ENCODE measurements at places on chromosomes 6 and 20.

GRCh38 chr6:147695819-147696218 is 187.3 kb downstream of the SAMD5 start:
- DNase-seq = no peak

GRCh38 chr6:95882371-95882770 is 133.4 kb upstream of the FUT9 start:
- no peak for DNase-seq

DNA sequence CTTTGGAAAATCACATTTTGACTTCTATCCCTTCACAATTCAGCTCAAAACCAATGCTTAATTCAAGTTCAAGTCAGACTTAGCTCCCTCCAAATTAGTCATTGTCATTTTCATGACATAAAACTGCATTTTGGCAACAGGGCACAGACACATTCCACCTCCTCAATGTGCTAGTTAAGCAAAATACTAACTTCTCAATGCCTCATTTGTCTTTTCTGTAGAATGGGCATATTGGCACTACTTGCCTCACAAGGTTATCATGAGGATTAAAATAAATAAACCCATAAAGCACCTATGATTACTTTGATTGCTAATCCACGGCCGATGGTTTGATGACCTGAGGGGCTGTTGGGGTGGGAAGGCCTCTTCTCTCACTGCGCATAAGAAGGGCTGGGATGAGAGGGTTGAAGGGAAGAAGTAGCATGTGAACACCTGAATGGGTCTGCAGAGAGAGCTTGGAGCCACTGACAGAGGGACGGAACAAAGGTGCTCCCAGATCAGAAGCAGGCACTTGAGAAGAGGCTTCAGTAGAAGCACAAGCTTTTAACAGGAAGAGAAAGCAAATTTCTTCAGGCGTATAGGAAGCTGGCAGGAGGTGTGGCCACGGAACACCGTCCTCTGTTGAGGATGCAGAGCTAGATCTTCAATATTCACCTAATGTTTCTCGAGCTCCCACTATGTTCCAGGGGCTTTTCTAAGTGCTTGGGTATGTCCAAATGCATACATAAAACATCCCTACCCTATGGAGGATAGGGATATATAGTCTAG is 11.7 kb upstream of the TBC1D7 start:
- DNase-seq = no peak

DNA sequence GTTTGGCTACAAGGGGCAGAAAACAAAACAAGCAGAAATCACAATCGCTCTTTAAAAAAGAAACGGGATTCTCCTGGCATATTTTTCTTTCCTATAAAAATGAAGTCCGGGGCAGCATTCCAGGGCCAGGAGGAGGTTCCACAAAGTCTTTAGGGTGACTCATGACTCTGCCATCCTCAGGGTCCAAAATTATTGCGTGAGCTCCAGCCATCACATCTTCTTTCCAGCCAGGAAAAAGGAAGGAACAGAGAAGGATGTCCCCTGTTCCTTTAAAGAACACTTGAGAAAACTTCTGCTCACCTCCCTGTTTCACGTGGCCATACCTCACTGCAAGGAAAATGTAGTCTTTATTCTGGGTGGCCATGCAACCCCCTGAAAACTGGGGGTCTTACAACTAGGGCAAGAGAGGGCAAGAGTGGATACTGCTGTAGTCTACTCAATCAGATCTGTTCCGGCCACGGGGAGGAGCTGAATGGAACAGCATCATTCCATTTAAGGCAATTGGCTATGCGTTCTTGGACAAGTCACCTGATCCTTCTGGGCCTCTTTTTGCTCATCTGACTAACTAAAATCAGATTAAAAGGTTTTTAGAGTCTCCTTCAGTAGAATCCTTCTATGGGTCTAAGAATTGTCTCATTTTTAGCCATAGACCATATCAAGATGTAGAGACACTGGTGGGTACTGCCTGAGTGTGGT is 49.4 kb downstream of the CTCFL start:
- no peak for DNase-seq

DNA sequence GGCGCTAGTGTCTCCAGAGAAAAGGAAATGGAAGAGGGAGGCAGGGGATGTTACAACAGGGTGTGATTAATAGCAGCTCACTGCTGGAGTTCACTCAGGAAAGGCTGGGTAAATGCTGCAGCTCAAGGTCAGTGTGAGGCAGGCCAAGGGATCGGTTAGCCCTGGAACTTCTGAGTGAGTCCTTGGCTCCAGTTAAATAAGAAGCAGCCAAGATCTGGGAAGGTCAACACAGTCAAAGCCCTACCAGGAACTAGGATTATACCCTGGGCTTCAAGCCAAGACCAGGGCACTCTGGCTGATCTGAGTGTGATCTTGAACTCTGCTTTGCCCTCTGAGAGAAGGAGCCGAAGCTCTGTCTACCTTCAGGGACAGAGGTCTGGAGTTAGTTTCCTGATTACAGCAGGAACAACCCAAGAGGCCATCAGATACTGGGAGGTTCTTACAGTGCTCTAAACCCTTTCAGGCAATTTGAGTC is 44.3 kb downstream of the TPD52L1 start:
- DNase-seq = no peak

GRCh38 chr6:93849857-93850256 is 430.5 kb upstream of the EPHA7 start:
- no peak for DNase-seq

DNA sequence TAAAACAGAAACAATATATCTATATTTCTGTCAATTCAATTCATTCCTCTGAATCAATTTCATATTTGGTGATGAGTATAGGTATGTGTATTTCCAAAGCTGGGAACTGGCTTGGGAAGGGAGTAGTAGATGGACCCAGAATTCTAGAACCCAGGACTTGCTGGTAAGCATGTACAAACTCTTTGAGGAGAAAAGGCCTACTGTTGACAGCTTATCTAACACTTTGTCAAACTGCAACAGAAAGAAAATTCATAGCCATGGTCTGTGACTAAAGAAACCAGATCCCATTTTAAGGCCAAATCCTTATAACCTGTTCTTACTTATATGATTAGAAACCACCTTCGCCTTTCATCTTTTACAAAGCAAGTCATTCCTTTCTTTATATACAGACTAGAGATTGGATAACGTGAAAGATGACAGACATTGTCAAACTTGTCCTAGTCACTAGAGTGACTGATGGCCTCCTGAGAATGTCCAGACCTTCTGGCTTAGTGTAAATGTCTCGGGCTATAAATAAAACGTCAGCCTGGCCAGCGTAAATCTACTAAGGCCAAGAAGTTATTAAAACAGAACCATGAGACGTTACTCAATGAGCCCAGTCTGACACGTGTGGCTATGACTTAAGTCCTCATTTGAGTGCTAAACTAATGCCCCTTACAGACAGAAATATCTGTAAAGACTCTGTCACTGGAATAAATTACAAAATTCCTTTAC is 152.3 kb downstream of the ALDH8A1 start:
- DNase-seq = no peak

DNA sequence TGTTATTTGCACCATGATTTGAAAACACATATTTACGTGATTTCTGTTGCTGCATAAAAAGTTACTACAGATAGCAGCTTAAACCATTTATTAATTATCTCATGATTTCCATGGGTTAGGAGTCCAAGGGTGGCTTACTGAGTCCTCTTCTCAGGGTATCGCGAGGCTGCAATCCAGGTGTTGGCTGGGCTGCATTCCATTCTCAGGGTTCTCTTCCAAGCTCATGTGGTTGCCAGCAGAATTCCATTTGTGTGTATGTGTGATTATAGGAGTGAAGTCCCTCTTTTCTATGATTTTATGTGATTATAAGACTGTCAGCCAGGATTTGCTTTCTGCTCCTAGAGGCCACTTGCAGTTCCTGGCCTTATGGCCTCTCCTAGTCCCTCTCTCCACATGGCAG is 135.1 kb downstream of the FAM83B start:
- DNase-seq = no peak

GRCh38 chr20:61804752-61805295 is 260.9 kb downstream of the TAF4 start:
- no peak for DNase-seq

GRCh38 chr20:53124803-53125202 is 152.6 kb downstream of the TSHZ2 start:
- no peak for DNase-seq

DNA sequence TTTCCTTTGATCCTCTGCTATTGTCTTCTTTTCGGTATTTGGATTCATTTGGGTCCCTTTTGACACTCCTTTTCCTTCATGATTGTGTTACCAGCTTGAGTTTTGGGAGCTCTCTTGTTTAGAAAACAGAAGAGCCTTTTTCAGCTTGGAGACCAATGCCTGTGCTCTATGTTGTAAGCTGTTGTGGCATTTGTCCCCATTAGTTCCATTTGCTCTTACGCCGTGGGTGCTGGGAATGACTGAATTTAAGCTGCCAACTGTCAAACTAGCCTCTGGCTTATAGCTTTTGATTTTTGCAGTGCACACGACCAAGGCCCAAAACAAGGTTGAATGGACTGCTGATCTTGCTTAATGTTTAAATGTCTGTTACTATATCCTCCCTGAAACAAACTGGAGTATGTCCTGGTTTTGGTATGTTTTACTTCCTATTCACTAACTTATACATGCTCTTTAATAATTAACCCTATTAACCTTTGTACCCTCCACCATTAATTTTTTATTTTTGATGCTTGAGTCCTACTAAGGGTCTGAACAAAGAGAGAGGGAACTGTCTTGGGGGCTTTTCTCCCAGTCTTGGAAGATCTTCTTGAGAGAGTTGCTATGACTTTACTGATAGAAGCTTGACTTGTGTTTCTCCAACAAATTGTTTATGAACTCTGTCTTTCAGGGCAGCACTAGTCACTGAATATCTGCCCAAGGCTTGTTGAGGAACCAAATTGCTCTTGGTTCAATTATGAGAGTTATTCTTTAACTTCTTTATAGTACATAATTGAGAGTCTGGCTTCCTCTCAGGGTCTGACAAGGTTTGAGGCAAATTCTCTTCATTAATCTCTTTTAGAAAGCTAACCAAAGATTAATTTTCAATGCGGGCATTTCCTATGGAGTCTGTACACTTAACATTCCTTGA is 100.3 kb upstream of the SIRPG start:
- no peak for DNase-seq

- no peak for DNase-seq
These were observed 182.8 kb downstream of the GRM1 start for GRCh38 chr6:146211646-146212045.

- DNase-seq = no peak
These were observed 367.4 kb downstream of the FOXA2 start for GRCh38 chr20:22216984-22217383.

DNA sequence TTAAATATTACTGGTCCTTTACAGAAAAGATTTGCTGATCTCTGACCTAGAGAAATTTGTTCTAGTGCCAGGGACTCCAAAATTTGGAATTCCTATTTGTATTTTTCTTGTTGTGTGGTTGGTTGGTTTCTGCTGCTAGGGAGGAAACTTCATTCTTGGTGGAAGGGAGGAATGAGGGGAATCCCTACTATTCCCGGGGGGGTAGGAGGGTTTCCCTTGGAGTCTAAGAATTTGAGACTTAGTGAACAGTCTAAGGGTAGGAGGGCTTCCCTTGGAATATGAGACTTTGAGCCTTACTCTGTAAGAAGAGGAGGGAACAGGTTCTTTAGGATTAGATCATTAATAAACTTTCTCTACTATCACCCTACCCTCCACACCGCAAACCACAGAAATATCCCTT is 67.1 kb upstream of the ADGRF1 start:
- no peak for DNase-seq

DNA sequence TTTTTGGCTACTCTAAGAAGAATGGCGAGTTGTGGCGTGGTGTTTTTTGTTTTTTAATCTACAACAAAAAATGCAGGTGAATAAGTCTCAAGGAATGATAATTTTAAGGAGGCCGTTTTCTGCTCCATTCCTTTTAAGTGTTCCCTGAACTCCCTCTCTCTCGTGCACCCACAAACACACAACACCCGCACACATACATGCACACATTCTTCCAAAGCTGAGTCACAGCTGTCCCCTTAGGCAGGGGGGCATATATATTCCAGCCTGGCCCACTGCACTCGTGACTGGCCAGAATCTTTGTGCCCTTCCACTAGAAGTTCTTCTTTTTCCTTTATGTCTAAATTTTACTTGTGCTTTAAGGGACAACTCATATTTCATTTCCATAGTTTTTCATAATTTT is 405.7 kb downstream of the LMBRD1 start:
- no peak for DNase-seq

GRCh38 chr6:143963158-143963919 is 44.7 kb downstream of the PLAGL1 start:
- no peak for DNase-seq

Measured in stimulated activated CD8-positive, alpha-beta memory T cell treated with anti-CD3 and anti-CD28 coated beads, Interleukin-12 subunit alpha, Interleukin-12 subunit beta, amount 100 ng/mL, for 4 hours (primary cell).